Aorta (tissue), 5 donors: ENCODE measurements at places on chromosomes 6 and 20. TPM values are rescaled to one million over a fixed set of nuclear protein-coding genes. Genes with fewer than 3 reads are reported as not detected.

GRCh38 chr20:32655903-32656512 is 17.7 kb downstream of the C20orf203 start:
- no peak for DNase-seq
- no peaks in the 10 kb centered on the region for H3K4me1 ChIP-seq
- H3K27ac ChIP-seq = no peak overlapping the region
- no peaks in the 10 kb centered on the region for H3K36me3 ChIP-seq

The LYRM4 gene
- total RNA-seq = 17.9 TPM

The RIN2 gene
- 128 TPM for total RNA-seq

GRCh38 chr6:125220712-125221111 is 67.1 kb downstream of the TPD52L1 start:
- peak overlapping the region; percentile 72 for H3K27ac ChIP-seq
- no peak overlapping the region for H3K4me3 ChIP-seq
- H3K36me3 ChIP-seq = no peaks in the 10 kb centered on the region
- no peaks in the 10 kb centered on the region for H3K27me3 ChIP-seq
- DNase-seq = peak; percentile 58

DNA sequence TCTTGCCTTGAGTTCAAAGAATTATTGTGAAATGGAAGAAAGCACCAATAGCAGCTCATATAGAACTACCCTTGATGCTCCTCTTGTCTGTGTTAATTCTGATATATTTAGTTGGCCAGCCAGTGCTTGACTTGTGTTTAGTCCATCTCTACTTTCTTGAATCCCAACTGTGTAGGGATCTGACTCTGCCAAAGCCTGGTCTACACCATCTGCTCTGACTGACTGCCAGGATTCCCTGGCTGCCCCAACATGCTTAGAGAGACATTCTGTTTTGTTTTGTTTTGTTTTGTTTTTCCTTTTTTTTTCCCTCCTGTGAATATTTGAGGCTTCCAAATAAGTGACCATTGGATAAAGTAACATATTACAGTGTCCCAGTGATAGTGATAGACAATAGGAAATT is 953.7 kb upstream of the MANEA start:
- H3K4me1 ChIP-seq = no peaks in the 10 kb centered on the region
- H3K36me3 ChIP-seq = no peaks in the 10 kb centered on the region
- DNase-seq = no peak

The EDN3 gene
- not detected for total RNA-seq

The ADGRF4 gene
- total RNA-seq = not detected

- no peak overlapping the region for H3K27ac ChIP-seq
- no peaks in the 10 kb centered on the region for H3K36me3 ChIP-seq
- H3K4me1 ChIP-seq = no peaks in the 10 kb centered on the region
- no peak overlapping the region for H3K4me3 ChIP-seq
- no peaks in the 10 kb centered on the region for H3K27me3 ChIP-seq
- DNase-seq = no peak
Observed at GRCh38 chr6:11824986-11825385, 46.4 kb upstream of the ADTRP start.

- H3K4me3 ChIP-seq = no peak overlapping the region
- no peaks in the 10 kb centered on the region for H3K4me1 ChIP-seq
- H3K36me3 ChIP-seq = no peaks in the 10 kb centered on the region
- no peaks in the 10 kb centered on the region for H3K27me3 ChIP-seq
- DNase-seq = no peak
Observed at GRCh38 chr6:121235386-121235785, 98.9 kb downstream of the TBC1D32 start.

DNA sequence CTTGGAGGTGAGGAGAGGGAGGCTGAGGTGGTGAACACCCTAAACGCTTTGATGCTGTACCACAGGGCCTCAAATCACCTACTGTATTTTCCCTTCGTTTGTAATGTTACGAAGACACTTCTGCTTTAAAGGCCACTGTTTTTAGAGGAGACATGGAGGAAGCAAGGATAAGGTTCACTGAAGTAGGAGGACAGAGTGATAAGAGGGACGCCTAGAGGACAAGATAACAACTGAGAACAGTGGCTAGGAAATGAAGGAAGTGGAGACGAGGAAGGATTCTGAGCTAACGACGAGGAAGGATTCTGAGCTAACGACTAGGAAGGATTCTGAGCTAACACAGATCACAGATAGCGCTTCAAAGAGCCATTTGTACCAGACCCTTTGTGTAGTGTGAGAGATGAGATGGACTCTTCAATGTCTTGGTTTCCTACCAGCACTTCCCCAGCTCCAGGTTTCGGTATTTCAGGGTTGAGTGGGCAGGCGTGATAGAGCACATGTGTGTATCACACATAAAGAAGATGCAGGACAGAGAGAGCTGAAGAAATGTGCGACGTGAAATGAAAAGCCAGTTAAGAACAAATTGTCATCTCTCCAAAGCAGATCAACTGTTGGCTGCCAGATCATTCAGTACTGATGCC is 7.5 kb downstream of the SF3B5 start:
- DNase-seq = no peak
- H3K27ac ChIP-seq = no peak overlapping the region
- H3K36me3 ChIP-seq = no peaks in the 10 kb centered on the region
- no peaks in the 10 kb centered on the region for H3K4me1 ChIP-seq
- H3K4me3 ChIP-seq = no peak overlapping the region

The ITPA gene
- total RNA-seq = 25.9 TPM

The PRR18 gene
- total RNA-seq = not detected

GRCh38 chr20:3551681-3552434 is 81.0 kb downstream of the ATRN start:
- no peaks in the 10 kb centered on the region for H3K36me3 ChIP-seq
- no peaks in the 10 kb centered on the region for H3K4me1 ChIP-seq
- H3K27me3 ChIP-seq = no peaks in the 10 kb centered on the region

DNA sequence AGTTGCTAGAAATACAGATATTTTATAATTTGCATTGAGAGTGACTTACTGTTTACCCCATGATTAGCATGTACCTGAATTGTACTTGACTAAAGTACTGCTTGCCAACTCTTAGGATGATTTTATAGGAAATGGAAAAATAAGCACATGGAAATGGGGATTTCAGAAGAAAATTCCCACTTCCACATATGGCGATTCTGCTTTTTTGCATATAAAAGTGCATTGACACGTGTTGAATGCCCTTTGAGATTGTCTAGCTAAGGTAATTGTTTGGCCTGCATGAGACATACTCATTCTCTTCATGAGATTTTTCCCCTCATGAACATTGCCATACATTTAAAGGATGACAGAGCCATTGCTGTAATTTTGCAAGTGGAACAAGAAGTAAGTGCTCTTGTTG is 10.1 kb downstream of the TAB2 start:
- no peak overlapping the region for H3K27ac ChIP-seq
- peaks cover 9% of the 10 kb centered on the region for H3K4me1 ChIP-seq
- no peaks in the 10 kb centered on the region for H3K36me3 ChIP-seq
- no peak overlapping the region for H3K4me3 ChIP-seq
- H3K27me3 ChIP-seq = no peaks in the 10 kb centered on the region

GRCh38 chr6:34059136-34059731 is 86.7 kb downstream of the GRM4 start:
- H3K4me1 ChIP-seq = no peaks in the 10 kb centered on the region
- H3K27me3 ChIP-seq = no peaks in the 10 kb centered on the region
- H3K4me3 ChIP-seq = no peak overlapping the region
- no peak for DNase-seq
- no peaks in the 10 kb centered on the region for H3K36me3 ChIP-seq

GRCh38 chr20:62387933-62388635 is 1.2 kb downstream of the RPS21 start:
- no peaks in the 10 kb centered on the region for H3K36me3 ChIP-seq
- DNase-seq = no peak
- H3K4me1 ChIP-seq = no peaks in the 10 kb centered on the region
- no peak overlapping the region for H3K27ac ChIP-seq

The CST1 gene
- 1.1 TPM for total RNA-seq
